ENCODE measurements at places on chromosomes 2 and 18.

DNA sequence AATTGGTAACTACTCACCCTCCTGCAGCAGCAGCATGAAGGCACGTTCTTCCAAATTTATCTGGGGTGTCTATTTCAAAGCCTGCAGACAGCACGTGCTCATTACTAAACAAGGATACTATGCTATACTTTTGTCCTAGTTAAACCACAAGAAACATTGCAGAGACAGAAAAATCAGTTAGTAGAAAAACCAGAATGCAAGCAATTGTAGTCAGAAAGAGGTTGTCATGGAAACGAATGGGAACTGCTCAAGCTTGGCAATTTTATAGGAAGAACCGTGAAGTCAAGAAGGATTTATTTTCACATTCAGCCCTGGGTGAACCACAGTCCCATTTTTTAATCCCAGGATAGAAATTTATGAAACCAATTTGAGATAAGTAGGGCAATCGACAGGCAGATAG is 162.2 kb upstream of the PGAP1 start:
- DNase-seq: no peak

- DNase-seq: no peak
Observed at GRCh38 chr18:3723554-3723953, 273.6 kb downstream of the TGIF1 start.

- no peak for DNase-seq
Observed at GRCh38 chr2:157377861-157378260, 52.2 kb upstream of the ERMN start.

GRCh38 chr2:180000434-180000833 is 6.7 kb downstream of the CWC22 start:
- peak; percentile 48 for DNase-seq

DNA sequence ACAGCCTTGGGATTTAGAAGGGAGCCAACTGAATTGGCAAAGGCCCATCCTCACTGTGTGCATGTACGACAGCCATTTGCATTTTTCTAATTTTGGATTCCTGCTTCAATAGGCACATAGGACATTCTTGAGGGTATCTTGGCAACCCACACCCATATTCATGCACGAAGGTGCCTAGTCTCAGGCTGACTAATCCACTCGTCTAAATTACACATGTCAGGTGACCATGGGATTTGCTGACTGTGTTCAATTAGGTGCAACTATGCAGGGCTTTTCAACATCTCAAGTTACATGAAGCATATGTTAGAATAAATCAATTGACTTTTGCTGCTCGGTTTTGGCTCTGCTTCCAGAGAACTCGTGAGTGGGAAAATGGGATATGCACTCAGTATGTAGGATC is 249.7 kb downstream of the SP3 start:
- DNase-seq: peak; percentile 80

- no peak for DNase-seq
Observed at GRCh38 chr2:121536850-121537557, 6.3 kb downstream of the RNU4ATAC start.

DNA sequence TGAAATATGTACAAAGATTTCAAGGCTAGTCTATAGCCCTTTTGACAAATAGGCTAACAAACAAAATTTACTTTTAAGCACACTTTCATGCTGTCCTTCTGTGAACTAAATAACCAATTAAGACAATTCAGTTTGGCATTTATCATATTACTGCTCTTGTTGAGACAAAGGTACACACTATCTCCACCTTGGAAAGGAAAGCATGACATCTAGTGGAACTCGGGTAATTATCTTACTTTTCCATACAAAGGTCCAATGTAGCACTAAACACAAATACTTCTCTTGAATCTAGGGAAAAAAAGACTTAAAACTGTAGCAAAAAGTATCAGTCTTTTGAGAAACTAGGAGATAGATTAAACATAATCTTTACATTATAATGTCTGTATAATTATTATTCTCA is 125.0 kb upstream of the CD226 start:
- DNase-seq: peak; percentile 15

DNA sequence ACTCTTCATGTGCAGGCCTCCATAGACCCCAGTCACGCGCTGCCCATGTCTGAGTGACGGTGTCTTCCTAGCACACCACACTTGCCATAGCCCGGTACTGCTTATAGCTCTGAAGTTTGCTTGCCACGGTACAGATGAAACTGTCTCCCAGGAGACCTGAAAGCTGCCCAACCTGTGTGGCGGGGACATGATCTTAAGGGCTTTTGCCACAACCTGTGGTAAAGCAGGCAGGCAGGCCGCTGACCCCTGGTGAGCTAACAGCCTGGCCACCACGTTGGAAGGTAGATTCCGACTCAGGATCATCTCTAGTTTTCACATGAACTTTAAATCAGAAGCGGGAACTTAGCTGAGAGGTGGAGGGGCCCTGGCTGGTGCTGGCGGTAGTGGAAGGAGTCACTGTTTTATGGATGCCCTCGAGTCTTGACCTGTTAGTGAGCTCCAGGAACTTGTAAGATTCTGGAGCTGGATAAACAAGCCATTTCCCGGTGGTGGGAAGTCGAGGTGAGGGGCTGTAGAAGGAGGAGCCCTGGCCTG is 153.3 kb downstream of the ZNF236 start:
- no peak for DNase-seq

- no peak for DNase-seq
Observed at GRCh38 chr18:78127041-78127440, 852.6 kb upstream of the SALL3 start.

GRCh38 chr2:124816007-124816406 is 790.9 kb downstream of the CNTNAP5 start:
- DNase-seq: no peak

GRCh38 chr2:181578829-181579228 is 78.1 kb downstream of the CERKL start:
- DNase-seq: no peak

DNA sequence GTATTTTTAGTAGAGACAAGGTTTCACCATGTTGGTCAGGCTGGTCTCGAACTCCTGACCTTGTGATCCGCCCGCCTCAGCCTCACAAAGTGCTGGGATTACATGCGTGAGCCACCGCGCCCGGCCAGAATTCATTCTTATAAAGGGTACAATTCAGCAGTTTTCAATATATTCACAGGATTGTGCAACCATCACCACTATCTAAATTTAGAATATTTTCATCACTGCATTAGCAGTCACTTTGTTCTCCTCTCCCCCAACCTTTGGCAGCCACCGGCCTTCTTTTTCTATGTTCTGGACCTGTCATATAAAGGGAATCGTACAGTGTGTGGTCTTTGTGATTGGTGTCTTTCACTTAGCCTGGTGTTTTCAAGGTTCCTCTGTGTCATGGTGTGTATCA is 40.7 kb downstream of the TCF7L1 start:
- DNase-seq: no peak

DNA sequence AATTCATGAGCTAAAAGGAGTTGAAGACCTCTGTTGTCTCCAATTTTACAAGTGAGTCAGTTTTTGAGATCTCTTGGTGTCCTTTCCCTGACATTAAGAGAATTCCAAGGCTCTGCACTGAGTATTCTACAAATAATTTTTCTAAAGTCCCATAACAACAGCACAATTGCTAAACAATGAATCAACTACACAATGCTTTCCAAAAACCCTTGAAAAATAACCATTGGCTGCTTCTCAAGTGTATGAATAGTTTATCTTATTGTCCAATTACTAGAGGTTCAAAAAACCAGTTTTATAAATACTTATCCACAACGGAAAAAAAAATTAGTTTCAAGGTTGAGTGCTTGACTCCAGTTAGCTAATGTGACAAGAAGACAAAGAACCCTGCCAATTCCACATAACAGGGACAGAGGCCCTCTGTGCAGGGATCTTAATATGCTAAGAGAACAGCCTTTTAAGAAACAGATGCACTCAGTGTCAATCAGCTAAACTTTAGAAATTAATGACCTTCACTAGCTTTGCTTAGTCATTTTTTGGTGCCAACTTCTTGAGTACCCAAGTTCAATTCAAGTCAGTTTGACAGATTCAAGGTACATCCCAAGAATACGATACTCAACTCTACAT is 266.6 kb upstream of the CYP26B1 start:
- no peak for DNase-seq

- no peak for DNase-seq
Observed at GRCh38 chr2:140905083-140905781, 1225.6 kb downstream of the LRP1B start.

DNA sequence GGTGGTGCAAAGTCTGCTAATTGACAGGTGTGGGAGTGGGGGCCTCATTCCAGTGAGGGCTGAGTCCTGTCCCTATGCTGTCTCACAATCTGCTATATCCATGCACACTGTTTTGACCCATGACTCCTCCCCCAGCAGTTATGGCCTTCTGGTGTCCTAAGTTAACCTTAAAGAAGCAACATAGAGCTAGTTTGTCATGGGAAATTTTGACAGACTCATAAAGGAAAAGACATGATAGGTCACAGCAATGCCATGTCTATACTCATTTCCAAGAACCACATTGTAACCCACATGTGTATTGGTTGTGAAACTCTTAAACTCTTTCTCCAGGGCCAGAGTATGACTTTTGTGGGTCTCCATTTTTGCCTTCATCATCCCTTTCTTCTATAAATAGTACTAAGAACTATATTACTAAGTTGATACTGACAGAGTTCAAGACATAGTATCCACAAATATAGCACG is 78.2 kb upstream of the SLC1A4 start:
- DNase-seq: no peak

DNA sequence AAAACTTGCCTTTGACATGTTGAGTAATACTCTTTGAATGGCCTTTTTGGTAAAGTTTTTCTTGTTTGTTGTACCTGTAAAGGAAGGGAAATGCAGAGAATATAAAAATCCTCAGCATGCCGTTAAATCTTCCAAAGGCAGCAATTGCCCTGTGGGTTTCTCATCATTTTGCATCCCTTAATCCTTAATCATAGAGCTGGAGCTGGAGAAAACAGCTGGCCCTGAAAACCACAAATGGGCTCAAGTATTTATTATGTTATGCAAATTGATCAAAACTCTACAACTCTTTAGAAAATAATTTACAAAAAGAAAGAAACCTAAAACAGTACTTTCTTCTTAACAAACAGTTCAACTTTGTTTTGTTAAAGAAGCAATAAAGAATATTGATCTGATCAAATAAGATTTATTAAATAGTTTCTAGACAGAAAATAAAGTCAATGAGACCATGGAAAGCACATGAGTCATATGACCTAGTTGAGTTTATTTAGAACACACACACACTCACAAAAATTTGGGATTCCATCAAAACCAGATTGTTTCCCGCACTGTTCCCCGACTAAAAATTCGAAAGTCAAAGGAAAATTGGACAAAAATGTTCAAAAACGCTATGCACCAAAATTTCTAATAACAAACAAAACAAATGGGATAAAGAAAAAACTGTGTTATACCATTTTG is 309.0 kb downstream of the GULP1 start:
- DNase-seq: no peak

DNA sequence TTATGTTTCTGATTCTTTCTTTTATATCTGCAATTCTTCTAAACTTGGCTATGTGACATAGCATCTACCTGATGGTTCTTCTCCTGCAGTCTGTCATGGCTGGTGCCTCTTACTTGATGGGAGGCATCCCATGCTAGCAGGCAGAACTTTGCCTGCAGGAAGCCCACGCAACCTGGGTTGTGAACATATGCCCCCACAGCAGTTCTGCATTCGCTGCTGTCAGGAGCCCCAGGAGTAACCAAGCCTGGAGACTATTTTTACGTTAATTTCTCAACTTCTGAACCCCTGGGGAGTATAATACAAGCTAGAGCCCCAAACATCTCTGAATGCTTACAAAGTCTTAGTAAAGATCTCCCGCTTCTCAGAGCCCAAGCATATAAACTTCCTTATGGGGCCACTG is 12.1 kb downstream of the FAM168B start:
- DNase-seq: no peak

- no peak for DNase-seq
Observed at GRCh38 chr18:75723521-75724340, 296.2 kb upstream of the SMIM21 start.

GRCh38 chr18:9101730-9102507 is 580 bp upstream of the NDUFV2 start:
- peak; percentile 58 for DNase-seq

- no peak for DNase-seq
Observed at GRCh38 chr2:70834881-70835280, 735 bp downstream of the CD207 start.

- DNase-seq: peak; percentile 95
Observed at GRCh38 chr2:227848586-227848985, 22.8 kb upstream of the DAW1 start.

DNA sequence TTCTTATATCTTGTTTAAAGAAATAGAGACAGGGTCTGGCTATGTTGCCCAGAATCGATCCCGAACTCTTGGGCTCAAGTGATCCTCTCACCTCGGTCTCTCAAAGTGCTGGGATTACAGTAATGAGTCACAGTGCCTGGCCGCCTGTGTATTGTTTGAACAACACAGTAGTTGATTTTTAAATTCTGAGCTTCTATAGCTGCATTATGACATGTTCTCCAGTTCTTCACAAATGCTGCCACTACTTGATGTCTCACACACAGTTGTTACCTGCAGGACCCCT is 7.7 kb upstream of the RHOB start:
- peak; percentile 82 for DNase-seq

DNA sequence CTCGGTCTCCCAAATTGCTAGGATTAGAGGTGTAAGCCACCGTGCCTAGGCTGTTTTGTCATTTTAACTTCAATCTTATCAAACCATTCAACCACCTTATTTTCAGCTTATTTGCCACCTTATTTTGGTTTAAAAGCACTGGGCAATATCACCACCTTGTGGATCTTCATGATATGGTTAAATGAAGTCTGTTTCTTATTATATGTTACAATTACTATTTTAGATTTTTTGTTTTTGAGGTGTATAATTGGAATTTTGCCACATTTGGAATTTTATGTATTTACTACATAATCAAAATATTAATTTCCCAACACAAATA is 43.8 kb upstream of the SCN9A start:
- DNase-seq: peak; percentile 60

GRCh38 chr2:38216886-38217285 is 140.9 kb upstream of the CYP1B1 start:
- peak; percentile 13 for DNase-seq

- no peak for DNase-seq
Observed at GRCh38 chr2:28499282-28499681, 3.4 kb downstream of the PLB1 start.

DNA sequence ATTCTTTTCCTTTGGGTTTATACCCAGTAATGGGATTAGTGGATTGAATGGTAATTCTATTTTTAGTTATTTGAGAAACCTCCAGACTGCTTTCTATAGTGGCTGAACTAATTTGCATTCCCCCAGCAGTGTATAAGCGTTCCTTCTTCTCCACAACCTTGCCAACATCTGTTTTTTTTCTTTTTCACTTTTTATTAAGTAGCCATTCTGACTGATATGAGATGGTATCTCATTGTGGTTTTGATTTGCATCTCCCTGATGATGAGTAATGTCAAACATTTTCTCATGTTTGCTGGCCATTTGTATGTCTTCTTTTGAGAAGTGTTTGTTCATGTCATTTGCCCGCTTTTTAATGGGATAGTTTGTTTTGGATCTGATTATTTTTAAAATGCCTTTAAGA is 64.1 kb upstream of the MEIS1 start:
- DNase-seq: peak; percentile 4

DNA sequence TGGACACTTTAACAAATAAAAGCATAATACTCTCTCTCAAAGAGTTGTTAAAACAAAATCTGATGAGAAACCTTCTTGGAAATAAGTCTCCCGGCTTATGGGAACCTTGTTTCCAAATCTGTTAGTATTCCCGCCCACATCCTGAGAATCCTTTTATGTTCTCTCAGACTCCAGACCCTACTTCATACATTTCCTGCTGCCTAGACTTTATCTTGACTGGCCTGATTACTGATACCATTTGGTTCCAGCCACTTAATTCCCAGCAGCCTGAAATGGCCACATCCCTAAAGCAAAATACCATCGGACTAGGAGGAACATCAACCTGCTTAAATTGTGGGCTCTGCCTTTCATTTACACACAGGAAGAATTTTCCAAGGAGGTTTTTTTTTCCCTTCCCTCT is 79.1 kb upstream of the CYP1B1 start:
- no peak for DNase-seq
